T-cell (primary cell): ENCODE measurements at places on chromosomes 16 and 17.

GRCh38 chr17:56310782-56311181 is 157.5 kb downstream of the ANKFN1 start:
- DNase-seq: no peak
- no peaks in the 10 kb centered on the region for H3K4me1 ChIP-seq
- no peak overlapping the region for H3K27ac ChIP-seq
- H3K27me3 ChIP-seq: no peaks in the 10 kb centered on the region
- H3K36me3 ChIP-seq: no peaks in the 10 kb centered on the region

- H3K36me3 ChIP-seq: peaks cover 3% of the 10 kb centered on the region
- H3K4me1 ChIP-seq: no peaks in the 10 kb centered on the region
- H3K4me3 ChIP-seq: no peak overlapping the region
- no peak overlapping the region for H3K27ac ChIP-seq
Observed at GRCh38 chr17:39139161-39139511, 12.3 kb downstream of the PLXDC1 start.

GRCh38 chr17:56786989-56787482 is 46.7 kb downstream of the C17orf67 start:
- DNase-seq: no peak
- H3K4me1 ChIP-seq: no peaks in the 10 kb centered on the region
- H3K36me3 ChIP-seq: no peaks in the 10 kb centered on the region
- H3K4me3 ChIP-seq: no peak overlapping the region
- H3K27ac ChIP-seq: no peak overlapping the region

- peaks cover 14% of the 10 kb centered on the region for H3K36me3 ChIP-seq
- no peak overlapping the region for H3K4me3 ChIP-seq
- no peaks in the 10 kb centered on the region for H3K4me1 ChIP-seq
- DNase-seq: no peak
Observed at GRCh38 chr17:64157669-64158180, 27.8 kb upstream of the ERN1 start.

GRCh38 chr16:57837305-57838125 is 35.2 kb upstream of the KIFC3 start:
- no peak overlapping the region for H3K4me3 ChIP-seq
- H3K27me3 ChIP-seq: no peaks in the 10 kb centered on the region
- H3K27ac ChIP-seq: no peak overlapping the region
- H3K4me1 ChIP-seq: no peaks in the 10 kb centered on the region
- DNase-seq: no peak

DNA sequence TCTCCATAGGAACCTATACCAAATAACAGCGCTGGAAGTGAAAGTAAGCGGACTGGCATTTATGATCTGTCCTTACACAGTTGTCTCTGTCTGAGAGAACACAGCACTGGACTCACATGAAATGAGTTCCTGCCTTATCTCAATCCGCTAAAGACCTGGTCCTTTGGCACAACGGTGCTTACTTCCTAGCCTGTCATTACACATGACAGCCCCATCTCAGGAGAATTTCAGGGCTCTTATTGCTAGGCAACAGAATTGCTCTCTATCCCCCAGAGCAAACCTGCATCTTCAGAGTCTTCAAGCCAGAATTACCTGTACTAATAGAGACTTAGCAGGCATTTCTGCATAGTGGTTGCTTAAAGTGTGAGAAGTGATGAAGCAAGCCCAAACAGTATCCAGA is 4.3 kb downstream of the KCNJ2 start:
- peaks cover 10% of the 10 kb centered on the region for H3K4me1 ChIP-seq
- DNase-seq: no peak
- peaks cover 2% of the 10 kb centered on the region for H3K27me3 ChIP-seq
- H3K4me3 ChIP-seq: no peak overlapping the region
- H3K36me3 ChIP-seq: no peaks in the 10 kb centered on the region
- no peak overlapping the region for H3K27ac ChIP-seq

DNA sequence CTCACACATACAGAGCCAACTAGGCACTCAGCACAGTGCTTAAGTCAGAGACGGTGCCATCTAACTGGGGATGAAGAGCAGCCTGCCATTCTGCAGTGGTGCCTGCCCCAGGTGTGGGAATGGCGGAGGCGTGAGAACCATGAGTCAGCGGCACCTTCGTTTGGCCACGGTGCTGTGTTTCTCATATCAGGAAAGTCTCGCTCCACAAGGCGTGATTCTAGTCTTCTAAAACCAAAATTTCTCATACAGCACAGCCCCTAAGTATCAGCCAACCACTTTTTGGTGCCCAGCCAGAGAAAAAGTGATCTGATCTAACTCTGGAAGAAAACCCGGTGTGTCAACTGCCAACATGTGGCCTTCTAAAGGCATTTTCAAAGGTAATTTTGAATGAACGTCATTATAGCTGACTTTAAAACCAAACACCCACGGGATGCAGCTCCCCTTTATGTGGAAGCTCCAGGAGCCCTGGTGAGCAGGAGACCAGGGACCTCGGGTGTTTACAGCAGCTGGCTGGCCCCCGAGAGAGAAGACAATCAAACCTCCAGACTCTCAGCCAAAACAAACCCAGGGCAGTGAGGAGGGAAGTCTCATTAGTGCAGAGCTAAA is 54.6 kb downstream of the ABCC12 start:
- H3K4me1 ChIP-seq: no peaks in the 10 kb centered on the region
- H3K36me3 ChIP-seq: no peaks in the 10 kb centered on the region
- H3K27me3 ChIP-seq: peaks cover 13% of the 10 kb centered on the region
- DNase-seq: no peak
- H3K4me3 ChIP-seq: no peak overlapping the region

DNA sequence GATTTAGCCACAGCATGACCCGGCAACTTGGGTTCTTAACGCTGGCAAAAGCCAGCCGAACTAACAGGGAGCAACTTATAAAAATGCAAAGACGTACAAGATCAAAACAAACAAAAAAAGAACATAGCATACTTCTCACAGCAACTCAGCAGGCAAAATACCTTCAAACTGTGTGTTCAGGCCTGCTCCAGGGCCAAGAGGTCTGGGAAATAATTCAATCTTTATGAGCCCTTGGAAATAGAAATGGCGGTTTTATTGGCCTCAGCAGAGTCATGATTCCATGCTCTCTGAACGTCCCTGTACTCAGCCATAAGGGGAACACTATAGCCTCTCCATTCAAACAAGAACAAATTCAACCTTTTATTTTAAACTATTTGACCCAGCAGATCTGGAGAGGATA is 101.3 kb upstream of the C17orf78 start:
- no peaks in the 10 kb centered on the region for H3K4me1 ChIP-seq
- no peak overlapping the region for H3K27ac ChIP-seq
- H3K27me3 ChIP-seq: no peaks in the 10 kb centered on the region
- DNase-seq: no peak
- peaks cover 4% of the 10 kb centered on the region for H3K36me3 ChIP-seq

DNA sequence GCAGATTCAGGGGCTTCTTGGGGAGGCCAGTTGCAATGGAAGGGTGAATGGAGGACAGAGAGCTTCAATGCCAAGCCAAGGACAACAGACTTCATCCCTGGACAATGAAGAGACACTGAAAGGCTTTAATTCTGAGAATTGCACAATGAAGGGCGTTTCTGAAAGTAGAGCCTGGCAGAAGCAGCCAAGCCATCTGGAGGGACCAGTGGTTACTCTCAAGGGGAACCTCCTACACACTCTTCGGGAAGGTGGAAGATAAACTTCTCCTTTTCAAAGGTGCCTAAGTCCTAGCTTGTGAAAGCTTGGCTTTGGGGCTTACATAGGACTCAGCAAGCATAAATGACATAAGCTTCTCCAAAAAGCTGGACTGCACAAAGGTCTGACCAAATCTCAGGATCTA is 6.2 kb upstream of the CES1 start:
- no peak for DNase-seq
- H3K27ac ChIP-seq: no peak overlapping the region
- no peak overlapping the region for H3K4me3 ChIP-seq
- no peaks in the 10 kb centered on the region for H3K4me1 ChIP-seq
- H3K27me3 ChIP-seq: no peaks in the 10 kb centered on the region
- no peaks in the 10 kb centered on the region for H3K36me3 ChIP-seq

DNA sequence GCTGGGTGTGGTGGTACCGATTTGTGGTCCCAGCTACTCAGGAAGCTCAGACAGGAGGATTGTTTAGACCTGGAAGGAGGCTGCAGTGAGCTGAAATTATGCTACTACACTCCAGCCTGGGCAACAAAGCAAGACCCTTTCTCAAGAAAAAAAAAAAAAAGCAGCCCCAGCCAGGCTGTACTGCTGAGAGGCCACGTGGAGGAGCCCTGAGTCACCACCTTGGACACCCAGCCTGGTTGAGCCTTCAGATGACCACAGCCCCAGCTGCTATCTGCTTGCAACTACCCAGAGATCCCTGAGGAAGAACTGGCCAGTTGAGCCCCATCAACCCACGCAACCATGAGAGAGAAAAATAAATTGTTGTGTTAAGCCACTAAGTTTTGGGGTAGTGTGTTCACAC is 23.6 kb upstream of the GPRC5C start:
- no peak for DNase-seq
- no peak overlapping the region for H3K27ac ChIP-seq
- H3K36me3 ChIP-seq: no peaks in the 10 kb centered on the region
- H3K4me1 ChIP-seq: no peaks in the 10 kb centered on the region
- no peak overlapping the region for H3K4me3 ChIP-seq

DNA sequence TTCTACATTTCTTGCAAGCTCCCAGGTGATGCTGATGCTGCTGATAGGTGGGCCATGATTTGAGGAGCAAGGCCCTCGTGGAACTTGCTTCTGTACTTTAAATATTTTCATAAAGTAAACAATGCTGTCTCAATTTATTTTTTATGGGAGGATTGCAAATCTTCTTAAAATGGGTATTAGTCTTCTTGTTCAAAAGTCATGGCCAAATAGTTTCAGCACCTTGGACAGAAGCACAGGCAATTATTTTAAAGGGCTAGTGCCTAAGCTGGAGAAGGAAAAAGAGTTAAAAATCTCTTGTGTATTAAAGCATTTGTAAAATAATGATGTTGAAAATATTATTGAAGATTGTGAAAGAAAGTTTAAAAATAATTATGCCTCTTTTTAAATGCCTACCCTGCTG is 50.5 kb downstream of the GPR139 start:
- no peak overlapping the region for H3K27ac ChIP-seq
- H3K27me3 ChIP-seq: no peaks in the 10 kb centered on the region
- H3K4me3 ChIP-seq: no peak overlapping the region
- no peaks in the 10 kb centered on the region for H3K4me1 ChIP-seq
- H3K36me3 ChIP-seq: no peaks in the 10 kb centered on the region
